ENCODE measurements at places on chromosomes 12 and 14.

DNA sequence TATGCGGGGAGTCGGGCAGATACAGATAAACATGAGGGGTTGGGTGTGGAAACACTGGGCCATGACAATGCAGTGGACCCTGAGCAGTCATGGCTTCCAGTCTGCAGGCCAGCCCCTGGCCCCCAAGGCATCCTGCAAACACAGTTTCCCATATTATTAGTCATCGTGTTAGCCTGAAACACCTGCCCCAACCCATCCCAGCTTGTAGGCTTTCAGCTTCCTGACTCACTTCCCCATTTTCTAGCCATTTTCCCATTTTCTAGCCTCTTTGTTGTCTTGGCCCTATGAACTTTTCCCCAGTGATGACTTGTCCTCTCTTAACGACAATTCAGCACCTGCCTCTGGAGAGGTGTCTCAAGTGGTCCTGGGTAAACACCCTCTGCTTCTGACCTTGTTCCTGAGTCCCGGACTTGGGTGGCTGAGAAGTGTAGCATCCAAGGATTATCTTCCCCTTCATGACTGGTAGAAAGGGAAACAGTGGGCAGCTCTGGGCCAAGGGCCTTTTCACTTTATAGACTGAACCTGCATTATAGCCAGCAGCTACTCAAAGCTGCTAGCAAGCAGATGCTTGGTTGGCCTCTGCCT, 4.3 kb upstream of the PGF start:
- DNase-seq = no peak

GRCh38 chr12:91021076-91021475, 16.3 kb upstream of the EPYC start:
- no peak for DNase-seq

GRCh38 chr14:93520053-93520607, 89.4 kb downstream of the UNC79 start:
- no peak for DNase-seq

GRCh38 chr14:55477680-55478079, 37.3 kb upstream of the TBPL2 start:
- no peak for DNase-seq

- no peak for DNase-seq
Observed at GRCh38 chr14:65027127-65027799, 40.6 kb downstream of the FNTB start.

GRCh38 chr12:70372881-70373280, 6.8 kb downstream of the KCNMB4 start:
- DNase-seq = no peak

DNA sequence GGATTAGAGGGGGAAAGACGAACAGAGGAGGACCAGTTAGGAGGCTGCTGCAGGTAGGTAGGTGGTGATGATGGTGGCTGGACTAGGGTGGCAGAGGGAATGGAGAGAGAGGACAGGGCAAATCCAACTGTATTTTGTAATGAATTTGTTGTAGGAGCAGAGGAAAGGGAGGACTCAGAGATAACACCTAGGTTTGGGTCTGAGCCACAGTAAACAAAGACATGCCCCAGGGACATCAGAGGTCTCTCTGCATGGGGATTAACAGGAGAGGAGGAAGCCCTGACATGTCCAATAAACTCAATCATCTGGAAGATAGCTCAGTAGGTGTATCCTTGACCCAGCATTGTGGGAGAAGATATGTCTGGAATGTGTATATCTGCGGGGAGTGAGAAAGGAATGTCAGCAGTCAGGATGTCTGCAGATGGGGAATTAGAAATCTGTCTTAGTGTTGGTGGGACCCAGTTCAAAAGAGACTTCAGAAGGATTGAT, 4.7 kb upstream of the SLC48A1 start:
- no peak for DNase-seq

- no peak for DNase-seq
Observed at GRCh38 chr14:101371799-101372793, 189.2 kb upstream of the DIO3 start.

DNA sequence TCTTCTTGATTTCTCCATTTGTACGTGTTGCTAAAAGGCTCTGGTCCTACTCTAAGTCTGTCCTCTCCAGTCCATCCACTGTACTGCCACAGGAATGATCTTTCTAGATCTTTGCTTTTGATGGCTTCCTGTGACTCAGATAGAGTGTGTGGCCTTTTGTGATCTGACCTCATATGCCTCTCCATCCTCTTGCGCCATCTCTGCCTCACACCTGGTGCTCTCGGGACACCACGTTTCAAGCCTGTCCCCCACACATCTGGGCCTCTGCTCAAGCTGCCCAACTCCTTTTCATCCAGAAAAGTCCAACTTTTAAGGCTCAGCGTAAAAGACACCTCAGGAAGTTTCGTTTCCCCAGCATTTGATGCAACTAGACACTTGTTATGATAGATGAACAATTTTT, 39.0 kb downstream of the DCAF4 start:
- DNase-seq = no peak

- DNase-seq = no peak
Observed at GRCh38 chr14:99524804-99525698, 43.8 kb downstream of the CCNK start.
